ENCODE measurements at places on chromosomes 6 and 20.

DNA sequence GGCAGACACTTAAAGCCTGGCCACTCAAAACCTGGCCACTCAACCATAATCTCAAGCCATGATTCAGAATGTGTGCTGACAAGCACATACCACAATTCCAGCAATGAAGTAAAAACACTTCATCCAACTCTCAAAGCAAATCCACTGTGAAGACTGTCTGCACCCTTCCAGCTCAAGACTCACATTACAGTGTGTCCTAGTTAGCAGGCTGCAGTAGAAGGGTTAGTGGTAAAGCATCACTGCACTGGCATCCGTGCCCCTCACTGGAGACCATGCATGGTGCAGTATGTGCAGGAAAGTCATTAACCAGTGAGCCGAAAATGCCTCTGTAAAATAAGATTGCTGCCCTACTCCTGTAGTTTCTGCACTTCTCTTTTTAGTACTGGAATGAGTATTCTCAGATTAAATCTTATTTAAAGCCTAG lies 43.4 kb downstream of the SLC23A2 start:
- DNase-seq: no peak

DNA sequence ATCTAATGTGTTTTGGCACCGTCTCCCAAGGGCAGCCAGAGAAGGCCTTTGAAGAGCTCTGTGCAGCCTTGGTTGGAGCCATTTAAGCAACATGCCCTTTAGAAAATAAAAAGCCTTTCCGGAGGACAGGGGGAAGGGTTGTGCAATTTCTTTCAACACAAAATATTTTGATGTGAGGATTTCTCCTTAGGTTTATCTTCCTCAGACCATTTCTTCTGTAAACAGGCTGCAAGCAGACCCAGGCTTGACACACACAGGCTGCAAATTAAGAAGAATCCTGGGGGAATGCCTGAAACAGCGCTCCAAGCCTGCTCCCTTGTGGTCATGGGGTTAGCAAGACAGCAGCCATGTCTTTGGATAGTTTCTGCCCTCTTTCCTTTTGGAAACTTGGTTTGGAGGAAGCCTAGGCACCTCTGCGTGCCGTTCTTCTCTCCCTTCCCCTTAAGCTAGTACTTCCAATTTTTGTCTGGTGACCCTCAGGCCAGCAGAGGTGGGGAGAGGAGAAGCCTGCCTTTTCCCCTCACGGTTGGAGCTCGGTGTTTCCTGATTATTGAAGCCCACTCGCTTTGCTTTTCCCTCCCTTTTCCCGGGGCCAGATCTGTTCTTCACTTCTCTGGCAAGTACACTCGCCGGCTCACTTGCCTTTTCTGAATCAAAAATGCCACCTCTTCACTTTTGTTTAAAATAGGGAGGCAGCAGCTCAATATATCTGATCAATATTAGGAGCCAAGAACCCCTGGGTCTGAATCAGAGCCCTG lies 39.6 kb upstream of the NOX3 start:
- DNase-seq: no peak

DNA sequence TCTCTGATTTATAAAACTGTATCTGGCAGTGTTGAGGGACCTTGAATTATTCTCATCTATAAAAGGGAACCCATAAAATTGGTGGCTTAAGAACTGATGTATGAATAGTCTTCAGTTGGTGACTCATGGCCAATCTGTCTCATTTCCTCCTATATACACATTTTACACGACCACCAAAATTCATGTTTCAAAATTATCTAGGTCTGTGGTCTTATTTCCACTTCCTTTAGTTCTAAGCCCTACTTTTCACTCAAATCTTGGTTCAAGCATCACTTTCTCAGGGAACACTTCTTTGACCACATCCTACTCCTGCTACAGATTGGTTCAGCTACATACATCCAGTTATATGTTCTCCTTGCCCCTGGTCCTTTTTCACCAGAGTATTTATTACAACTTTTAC lies 18.6 kb upstream of the ENPP1 start:
- DNase-seq: no peak

GRCh38 chr6:130958468-130958867 lies 104.6 kb downstream of the EPB41L2 start:
- DNase-seq: no peak

- DNase-seq: no peak
Observed at GRCh38 chr6:89927264-89927663, 33.0 kb downstream of the GJA10 start.

- no peak for DNase-seq
Observed at GRCh38 chr6:156879591-156879990, 102.4 kb downstream of the ARID1B start.

DNA sequence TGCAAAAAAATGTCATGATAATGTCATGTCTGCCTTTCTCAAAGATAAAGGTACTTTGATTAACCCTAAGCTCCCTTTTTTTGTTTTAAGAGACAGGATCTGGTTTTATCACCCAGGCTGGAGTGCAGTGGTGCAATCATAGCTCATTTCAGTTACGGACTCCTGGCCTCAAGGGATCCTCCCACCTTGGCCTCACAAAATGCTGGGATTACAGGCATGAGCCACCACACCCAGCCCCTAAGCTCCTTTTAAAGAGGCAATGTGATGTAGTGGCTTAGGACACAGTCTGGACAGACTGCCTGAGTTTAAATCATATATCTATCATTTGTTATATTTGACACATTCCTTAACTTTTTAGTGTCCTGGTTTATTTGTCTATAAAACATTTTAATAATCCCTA lies 77.0 kb downstream of the FLRT3 start:
- no peak for DNase-seq

GRCh38 chr20:31570021-31570463 lies 35.0 kb upstream of the ID1 start:
- no peak for DNase-seq

DNA sequence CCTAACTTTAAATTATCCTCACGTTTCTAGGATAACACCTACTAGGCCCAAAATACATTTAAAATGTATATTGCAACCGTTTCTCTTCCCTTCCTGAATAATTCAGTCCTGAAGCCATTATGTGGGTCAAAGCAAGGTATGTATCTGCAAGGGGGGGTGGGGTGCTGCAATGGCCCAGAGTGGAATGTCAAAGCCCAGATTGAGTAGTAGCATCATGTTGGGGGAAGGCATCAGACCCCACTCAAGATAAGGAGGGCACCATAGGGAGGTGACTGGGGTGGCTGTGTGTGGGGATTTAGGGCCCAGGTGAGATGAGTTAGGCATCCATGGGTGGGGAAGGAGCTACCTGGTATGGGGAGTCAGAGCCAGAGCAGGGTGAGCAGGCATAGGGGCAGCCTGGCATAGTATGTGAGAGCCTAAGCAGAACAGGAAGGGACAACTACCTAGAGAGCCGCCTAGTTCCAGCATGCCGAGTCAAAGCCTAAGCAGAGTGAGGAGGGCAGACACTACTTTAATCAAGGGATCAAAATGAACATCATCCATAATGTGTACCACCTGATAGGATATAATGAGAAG lies 48.2 kb downstream of the ZNF292 start:
- no peak for DNase-seq

- no peak for DNase-seq
Observed at GRCh38 chr6:31919624-31920303, 7.8 kb upstream of the C2 start.

DNA sequence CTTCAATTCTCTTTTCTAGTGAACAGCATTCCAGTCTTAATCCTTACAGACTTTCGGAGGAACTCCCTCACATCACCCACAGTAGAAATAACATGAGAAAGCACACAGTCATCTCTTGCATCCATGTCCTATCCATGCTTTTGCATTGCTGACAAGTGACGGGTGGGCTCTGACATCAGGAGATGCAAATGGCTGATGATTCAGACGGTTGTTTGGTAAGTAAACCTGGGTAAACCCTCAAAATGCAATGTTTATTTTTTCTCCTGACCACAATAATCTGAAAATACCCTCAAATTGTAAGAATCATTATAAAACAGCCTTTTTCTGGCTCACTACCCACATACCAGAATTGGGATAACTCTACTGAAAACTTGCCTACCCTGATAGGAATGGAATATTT lies 792.0 kb downstream of the MAFB start:
- DNase-seq: no peak

DNA sequence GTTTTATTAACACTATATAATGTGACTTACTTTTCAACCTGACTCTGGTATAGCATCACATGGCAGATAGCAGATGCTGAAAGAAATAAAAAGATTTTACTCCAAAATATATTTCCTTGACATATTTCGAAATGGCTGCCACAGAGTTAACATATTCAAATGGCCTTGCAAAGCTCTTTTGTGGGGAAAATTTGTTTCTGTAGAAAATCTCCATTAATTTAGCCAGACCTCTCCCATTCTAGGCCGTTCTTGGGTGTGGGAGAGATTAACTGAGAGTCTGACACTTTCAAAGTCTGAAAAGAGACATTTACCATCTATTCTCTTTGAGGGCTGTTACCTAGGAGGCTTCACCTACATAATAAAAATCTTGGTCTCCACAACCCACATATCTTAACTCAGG lies 217.2 kb downstream of the OTOR start:
- no peak for DNase-seq

DNA sequence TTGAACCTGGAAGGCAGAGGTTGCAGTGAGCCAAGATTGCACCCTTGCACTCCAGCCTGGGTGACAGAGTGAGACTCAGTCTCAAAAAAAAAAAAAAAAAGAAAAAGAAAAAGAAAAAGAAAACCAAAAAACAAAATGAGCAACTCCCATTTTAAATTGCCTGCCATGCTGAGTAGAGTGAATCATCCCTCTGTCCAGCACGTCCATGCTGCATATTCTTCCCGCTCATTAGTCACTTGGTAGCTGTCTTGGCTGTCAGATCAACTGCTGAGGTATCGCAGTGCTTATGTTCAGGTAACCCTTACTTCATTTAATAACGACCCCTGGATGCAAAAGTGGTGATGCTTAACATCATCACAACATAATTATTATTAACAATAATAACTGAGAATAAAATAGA lies 72.6 kb upstream of the RNF24 start:
- no peak for DNase-seq

DNA sequence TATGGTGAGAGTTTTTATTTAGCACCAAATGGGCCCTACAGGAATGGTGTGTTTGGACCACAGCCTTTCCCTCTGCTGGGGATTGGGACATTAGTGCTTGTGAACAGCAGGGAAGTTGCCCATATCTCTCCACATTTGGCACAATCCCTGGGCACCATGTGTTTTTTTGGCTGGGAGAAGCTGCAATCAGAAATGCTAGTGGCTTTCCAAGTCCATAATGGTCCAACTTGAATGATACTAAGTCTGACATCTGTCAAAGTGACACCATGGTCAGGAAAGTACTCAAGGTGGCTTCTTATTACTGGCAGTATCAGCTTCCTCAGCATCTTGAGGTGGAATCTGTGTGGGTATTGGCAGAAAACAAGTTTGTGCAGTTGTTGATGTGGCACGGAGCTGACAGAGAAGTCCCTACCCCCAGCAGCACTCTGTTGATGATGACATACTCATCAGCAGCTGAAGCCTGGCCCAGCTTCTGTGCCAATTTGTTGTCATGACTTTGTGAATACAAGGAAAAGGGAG lies 53.0 kb downstream of the SASH1 start:
- DNase-seq: no peak

DNA sequence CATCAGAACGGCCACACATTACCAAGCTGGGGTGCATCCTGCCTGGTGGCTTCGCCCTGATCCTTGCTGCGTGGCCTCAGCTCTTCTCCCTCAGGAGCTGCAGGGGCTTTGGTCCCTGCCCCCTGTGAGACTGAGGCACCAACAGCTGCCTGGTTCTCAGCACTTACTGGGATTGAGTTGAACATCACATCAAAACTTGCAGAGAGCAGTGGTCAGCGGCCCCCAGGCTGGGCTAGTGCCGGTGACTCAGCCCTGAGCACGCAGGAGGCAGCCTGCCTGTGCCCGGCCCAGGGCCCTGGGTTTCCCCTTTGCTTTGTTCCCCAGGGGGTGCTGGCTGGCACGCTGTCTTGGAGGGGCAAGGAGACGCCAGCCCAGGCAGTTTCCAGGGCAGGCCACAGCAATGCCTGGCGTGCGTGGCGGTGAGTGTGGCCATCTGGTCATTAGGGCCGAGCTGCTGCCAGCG lies 63.3 kb downstream of the DLL1 start:
- no peak for DNase-seq

DNA sequence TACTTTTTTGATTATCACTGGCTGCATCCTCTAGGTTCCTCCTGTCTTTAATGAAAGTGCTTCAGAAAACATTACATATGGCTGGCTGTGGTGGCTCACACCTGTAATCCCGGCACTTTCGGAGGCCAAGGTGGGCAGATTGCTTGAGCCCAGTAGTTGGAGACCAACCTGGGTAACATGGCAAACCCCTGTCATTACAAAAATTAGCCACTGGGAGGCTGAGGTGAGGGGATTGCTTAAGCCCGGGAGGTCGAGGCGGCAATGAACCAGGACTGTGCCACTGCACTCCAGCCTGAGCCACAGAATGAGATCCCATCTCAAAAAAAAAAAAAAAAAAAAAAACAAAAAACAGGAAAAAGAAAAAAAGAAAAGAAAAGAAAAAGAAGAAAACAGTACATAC lies 35.3 kb downstream of the BEND3 start:
- DNase-seq: no peak

GRCh38 chr20:37579106-37579505 lies 51.4 kb upstream of the BLCAP start:
- DNase-seq: no peak

GRCh38 chr20:41003143-41003935 lies 25.3 kb upstream of the TOP1 start:
- DNase-seq: peak; percentile 52

DNA sequence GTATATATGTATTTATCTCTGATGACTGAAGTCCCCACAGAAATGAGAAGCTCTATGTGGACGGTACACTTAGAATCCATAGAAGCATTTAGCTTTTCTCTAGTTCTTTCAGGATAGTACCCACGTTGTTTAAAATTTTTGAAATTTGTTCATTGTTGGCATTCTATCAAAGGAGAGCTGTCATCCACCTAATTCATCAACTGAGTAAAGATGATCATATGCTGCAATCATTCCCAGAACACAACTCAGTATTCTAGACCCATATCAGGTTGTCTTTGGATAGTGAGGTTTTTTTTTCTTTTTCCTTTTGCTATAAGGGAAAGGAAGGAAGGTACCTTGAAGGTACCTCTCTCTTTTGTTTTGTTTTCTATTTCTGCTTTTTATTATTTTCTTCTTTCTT lies 9.3 kb downstream of the SERAC1 start:
- no peak for DNase-seq

- no peak for DNase-seq
Observed at GRCh38 chr6:158666628-158667359, 16.9 kb downstream of the SYTL3 start.

DNA sequence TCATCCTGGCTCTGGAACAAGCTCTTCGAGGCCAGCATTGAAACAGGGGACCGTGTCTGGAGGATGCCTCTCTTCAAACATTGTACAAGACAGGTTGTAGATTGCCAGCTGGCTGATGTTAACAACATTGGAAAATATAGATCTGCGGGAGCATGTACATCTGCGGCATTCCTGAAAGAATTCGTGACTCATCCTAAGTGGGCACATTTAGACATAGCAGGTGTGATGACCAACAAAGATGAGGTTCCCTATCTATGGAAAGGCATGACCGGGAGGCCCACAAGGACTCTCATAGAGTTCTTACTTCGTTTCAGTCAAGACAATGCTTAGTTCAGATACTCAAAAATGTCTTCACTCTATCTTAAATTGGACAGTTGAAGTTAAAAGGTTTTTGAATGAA lies 3.6 kb upstream of the CDKN1A start:
- DNase-seq: no peak

Data from stimulated activated CD4-positive, alpha-beta T cell treated with anti-CD3 and anti-CD28 coated beads, Interleukin-4, amount 100 ng/mL, for 1 hour (primary cell).